ENCODE measurements at places on chromosomes 6 and 20. TPM values are rescaled to one million over a fixed set of nuclear protein-coding genes. Genes with fewer than 3 reads are reported as not detected.

- no peak for DNase-seq
These were observed 40.1 kb downstream of the VTA1 start for GRCh38 chr6:142187209-142187608.

DNA sequence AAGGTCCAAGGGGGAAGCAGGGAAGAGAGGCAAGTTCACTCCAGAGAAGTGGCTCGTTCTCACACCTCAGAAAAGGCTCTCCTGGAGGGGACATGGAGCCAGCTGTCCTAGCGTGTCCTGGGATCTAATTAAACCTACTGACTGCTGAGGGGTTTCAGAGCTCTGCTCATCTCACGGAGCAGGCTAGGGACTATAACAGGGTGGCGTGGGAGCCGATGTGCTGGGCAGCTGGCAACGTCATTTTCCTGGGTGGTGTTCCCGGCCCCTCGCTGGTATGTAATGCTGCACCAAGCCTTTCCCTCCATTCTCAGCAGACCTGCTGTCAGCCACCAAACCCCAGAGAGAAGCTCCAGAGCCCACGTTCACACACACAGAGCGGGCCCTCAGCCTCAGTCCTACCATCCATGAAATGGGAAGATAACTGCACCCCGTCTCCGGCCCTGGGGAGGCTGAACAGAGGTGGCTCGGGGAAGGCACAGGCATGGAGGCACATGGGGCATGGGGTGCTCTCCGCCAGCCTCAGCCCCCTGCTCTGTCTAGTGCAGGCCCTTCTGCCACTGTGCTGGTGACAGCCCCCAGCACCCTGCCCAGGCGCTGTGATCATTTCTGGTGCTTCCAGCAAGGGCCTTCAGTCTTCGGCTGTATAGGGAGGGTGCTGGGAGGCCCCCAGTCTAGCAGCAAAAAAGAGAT is 1.9 kb downstream of the CST7 start:
- no peak for DNase-seq

GRCh38 chr6:23175391-23175790 is 606.0 kb downstream of the HDGFL1 start:
- no peak for DNase-seq

DNA sequence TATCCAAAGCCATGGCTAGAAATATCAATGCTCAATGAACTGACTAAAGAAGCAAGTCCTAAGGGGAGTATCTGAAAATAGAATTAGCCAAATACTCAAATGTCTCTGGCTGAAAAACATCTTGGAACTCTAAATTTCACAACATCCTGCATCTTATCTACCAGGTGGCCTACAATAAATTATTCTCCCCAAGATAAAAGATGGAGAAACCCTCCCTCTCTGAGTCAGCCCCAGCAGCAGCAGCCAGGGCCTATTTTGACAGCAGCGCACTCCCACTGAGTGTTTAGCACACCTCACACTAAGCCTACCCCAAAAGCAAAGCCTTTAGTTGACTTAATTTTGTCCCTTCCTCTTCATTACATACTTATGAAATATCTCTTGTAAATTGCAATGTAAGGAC is 5.9 kb downstream of the CALHM6 start:
- DNase-seq, result no peak

GRCh38 chr6:167703781-167704180 is 122.9 kb upstream of the AFDN start:
- DNase-seq, result no peak

GRCh38 chr6:27662769-27663168 is 189.9 kb upstream of the ZNF184 start:
- DNase-seq, result no peak

GRCh38 chr6:101249470-101249869 is 144.0 kb upstream of the GRIK2 start:
- DNase-seq, result no peak

GRCh38 chr6:131924881-131925474 is 26.2 kb downstream of the CCN2 start:
- peak; percentile 37 for DNase-seq

- DNase-seq, result no peak
These were observed 48.2 kb downstream of the SSR1 start for GRCh38 chr6:7264686-7265384.

- DNase-seq, result peak; percentile 14
These were observed 256.5 kb downstream of the TRDN start for GRCh38 chr6:123380257-123380656.

DNA sequence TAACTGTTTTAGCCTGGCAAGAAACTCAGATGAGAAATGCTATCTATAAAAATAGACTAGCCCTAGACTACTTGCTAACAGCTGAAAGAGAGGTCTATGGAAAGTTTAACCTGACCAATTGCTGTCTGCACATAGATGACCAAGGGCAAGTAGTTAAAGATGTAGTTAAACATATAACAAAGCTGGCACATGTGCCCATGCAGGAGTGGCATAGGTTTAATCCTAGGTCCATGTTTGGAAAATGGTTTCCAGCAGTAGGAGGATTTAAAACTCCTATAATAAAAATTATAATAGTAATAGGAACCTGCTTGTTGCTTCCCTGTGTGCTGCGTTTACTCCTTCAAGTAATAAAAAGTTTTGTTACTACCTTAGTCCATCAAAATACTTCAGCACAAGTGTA is 51.2 kb upstream of the ADGRF4 start:
- DNase-seq, result no peak

DNA sequence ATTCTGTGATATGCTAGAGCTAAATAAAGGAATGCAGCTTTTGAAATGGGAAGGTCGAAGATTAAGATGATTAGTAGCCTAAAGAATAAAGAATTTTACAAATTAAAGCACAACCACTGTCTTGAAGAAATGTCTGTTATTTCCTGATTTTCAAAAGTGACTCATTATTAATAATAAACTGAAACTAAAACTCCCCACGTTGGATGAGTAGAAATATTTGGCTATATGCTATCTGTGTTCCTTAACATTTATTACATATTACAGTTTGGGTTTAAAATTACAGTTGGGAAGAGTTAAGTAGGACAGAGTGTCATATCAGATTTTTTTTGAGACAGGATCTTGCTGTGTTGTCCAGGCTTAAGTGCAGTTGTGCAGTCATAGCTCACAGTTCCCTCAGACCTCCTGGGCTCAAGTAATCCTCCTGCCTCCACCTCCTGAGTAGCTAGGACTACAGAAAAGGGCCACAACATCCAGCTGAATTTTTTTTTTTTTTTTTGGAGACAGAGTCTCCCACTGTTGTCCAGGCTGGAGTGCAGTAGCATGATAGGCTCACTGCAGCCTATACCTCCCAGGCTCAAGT is 47.1 kb downstream of the AKIRIN2 start:
- no peak for DNase-seq

- peak; percentile 52 for DNase-seq
These were observed 29.6 kb upstream of the SMIM26 start for GRCh38 chr20:18537651-18538050.

GRCh38 chr6:23654745-23655144 is 471.3 kb upstream of the NRSN1 start:
- DNase-seq, result no peak

DNA sequence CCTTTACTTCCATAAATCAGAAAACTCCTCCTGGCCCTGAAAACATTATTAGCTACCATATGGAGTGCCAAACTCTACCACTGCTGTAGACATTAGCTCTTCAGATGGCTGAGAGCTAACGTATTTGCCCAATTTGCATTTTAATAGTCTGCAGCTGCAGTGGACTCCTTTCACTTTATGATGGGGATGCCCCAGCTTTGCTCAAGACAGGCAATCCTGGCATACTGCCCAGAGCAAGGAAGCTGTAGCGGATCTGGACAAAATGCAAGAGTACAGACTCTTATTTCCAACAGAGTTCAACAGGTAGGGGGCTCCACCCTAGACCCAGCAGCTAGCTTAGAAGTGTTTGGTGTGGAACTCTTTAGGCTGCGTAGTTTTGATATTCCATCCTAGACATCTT is 246.7 kb downstream of the FOXC1 start:
- DNase-seq, result peak; percentile 61

GRCh38 chr6:136890194-136890839 is 31.8 kb upstream of the SLC35D3 start:
- DNase-seq, result no peak

GRCh38 chr6:112956696-112957535 is 609.8 kb downstream of the RFPL4B start:
- DNase-seq, result peak; percentile 39

DNA sequence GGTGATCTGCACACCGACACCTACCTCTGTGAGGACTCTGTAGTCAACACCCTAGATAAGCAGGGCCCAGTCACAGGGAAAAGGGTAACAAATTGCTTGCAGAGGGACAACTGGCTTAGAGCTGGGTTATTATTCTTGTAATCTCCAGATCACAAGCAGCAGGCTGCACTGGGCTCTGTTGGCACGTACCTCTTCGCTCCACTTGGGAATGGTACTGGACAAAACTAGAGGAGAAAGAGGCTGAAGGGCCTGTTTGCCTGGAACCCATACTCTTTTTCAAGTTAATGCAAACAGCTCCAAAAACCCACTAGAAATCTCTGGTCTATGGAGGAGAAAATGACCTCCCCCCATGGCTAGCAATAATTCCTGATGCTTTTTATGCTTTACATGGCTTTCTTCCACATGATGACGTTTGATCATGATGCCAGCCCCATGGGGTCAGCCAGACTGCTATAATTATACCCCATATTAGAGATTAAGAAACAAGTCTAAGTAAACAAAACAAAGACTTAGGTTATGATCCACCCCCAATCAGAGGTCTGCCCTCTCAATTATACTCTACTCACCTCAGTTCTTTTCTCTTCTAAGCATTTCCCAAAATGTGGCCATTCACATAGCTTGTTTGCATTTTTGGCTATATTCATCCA is 190.0 kb downstream of the UNC5CL start:
- DNase-seq, result no peak

GRCh38 chr6:151422981-151423380 is 28.9 kb downstream of the RMND1 start:
- DNase-seq, result no peak

DNA sequence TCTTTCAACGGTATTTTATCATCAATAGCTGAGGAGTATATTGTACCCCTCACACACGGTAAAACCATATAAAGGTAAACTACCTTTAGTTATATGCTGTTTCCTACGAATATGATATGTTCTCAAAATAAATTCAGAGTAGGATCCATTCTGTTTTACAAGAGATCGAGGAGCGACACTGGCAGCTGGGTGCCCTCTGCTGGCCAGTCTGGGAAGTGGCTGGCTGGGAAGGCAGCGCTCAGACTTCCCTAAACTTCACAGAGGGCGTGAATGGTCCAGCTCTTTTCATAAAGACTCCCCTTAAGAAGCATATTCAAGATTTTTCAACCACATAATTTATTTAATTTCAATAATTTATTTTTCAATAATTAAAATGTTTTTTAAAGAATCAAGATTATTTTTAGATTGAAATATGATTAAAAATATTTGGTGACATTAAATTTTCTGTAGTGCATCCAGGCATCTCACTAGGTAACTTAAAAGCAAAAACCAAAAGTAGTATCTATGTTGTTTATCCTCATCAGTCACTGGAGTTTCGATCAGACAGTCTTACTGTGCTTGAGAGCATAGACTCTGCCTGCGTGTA is 187.5 kb upstream of the PDE10A start:
- peak; percentile 19 for DNase-seq

- no peak for DNase-seq
These were observed 306.9 kb downstream of the LRFN2 start for GRCh38 chr6:40280231-40280630.

GRCh38 chr6:170013815-170014214 is 262.4 kb downstream of the ERMARD start:
- DNase-seq, result no peak

GRCh38 chr6:6803180-6803977 is 214.9 kb downstream of the LY86 start:
- peak; percentile 100 for DNase-seq

DNA sequence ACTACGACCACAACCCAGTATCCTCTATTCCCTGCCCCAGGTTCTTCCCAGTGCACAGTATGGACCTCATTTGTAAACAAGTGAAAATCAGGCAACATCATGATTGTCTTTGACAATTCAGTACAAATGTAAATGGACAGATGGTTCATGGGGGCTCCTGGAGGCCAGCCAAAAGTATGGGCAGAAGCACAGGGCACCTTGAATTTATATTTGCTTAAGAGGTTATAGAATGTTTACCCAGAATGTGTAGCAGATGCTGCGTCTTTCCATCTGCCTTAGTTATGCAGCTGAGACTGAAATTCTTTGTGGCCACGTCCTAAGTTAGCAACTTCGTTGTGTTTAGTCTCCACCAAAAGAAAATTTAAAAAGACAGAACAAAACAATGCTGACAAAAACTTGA is 559.6 kb upstream of the NRSN1 start:
- DNase-seq, result no peak

GRCh38 chr20:64244870-64245603 is 10.5 kb upstream of the PCMTD2 start:
- no peak for DNase-seq

- no peak for DNase-seq
These were observed 73.7 kb upstream of the ESR1 start for GRCh38 chr6:151733680-151734320.

- DNase-seq, result peak; percentile 79
These were observed 57.9 kb downstream of the TRIM38 start for GRCh38 chr6:26020329-26021000.

The SLC22A2 gene
- total RNA-seq, result not detected

The DEFB128 gene
- not detected for total RNA-seq

The LKAAEAR1 gene
- total RNA-seq, result 0.33 TPM

The ADAM33 gene
- not detected for total RNA-seq

The PKIB gene
- total RNA-seq, result 1.8 TPM

The NMBR gene
- total RNA-seq, result not detected

The SPATA25 gene
- 1.2 TPM for total RNA-seq

The GPANK1 gene
- total RNA-seq, result 13.3 TPM

The MROH8 gene
- total RNA-seq, result 0.21 TPM

The C20orf141 gene
- total RNA-seq, result not detected

The TMEM14A gene
- 27.2 TPM for total RNA-seq

The VGLL2 gene
- total RNA-seq, result not detected

The GSTA3 gene
- not detected for total RNA-seq
